ENCODE measurements at places on chromosomes 12 and 14. TPM values are rescaled to one million over a fixed set of nuclear protein-coding genes. Genes with fewer than 3 reads are reported as not detected.

DNA sequence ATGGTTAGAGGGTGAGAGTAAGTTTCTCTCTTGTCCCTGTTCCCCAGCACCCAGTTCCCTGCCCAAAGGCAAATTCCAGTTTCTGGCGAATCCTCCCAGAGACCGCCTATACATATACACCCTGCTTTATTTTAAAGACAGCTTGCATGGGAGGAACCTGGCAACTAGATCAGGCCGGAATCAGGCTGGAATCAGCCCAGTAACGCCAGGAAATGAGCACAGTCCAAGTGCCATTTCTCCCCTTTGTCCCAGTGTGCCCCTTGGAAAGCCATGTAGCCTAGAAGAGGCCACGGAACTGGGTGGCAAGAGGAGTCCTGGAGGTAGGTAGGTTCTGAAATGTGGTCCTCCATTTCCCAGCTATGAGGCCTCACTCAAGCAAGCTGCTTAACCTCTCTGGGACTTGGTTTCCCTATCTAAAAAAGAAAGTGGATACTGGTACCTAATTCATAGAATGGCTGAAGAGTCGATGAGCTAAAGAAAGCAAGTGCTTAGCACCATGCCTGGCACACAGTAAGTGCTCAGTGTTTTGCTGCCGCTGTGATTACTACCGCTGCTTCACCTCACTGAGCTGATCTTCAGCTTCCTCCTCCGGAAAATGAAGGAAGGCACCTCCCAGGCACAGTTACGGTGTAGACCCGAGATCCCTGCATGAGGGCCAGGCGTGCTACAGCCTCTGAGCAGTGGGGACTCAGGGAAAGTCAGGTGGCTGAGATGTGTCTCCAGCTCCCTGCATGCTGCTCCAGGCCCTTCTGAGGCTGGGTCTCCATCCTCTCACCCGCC is 36.4 kb downstream of the PITPNM2 start:
- DNase-seq = no peak

DNA sequence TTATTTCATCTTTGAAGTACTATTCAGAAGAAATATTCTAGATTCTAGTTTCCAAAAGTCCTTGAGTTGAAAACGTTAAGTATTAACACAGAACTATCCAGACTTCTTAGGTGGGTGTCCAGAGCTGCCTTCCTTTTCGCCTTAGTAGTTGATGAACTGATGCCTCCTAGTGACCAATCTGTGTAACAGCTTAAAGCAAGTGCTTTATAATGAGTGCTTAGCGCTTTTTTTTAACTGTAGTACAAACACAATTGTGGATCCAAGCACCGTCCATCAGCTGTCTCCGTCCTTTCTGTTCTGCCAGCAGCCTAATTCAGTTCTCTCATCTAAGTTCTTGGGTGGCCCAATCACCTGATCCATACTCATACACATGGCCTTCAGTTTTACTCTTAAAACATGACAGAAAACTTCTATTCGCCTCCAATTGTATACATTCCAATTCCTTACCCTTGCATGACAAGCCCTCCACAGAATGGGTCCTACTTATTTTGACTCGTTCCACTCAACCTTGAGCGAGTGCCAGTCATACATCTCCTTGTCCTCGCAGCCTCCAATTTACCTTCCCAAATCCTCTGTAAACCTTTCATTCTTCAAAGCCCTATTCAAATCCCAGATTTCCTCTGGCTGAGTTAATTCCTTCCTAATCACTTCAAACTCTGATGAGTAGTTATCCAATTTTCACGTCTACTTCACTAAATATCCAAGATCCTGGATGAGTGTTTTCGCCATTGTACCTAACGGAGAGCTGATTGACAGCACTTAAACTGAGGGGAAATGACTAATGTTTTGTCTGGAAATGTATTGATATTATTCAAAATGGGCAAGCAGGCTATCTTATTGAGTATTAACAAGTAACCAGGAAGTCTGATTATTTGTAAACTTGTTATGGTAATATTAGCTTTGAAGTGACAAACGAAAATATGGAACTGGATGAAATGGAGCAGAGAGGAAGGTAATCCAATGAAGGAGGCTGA is 5.8 kb upstream of the PHLDA1 start:
- DNase-seq = no peak

DNA sequence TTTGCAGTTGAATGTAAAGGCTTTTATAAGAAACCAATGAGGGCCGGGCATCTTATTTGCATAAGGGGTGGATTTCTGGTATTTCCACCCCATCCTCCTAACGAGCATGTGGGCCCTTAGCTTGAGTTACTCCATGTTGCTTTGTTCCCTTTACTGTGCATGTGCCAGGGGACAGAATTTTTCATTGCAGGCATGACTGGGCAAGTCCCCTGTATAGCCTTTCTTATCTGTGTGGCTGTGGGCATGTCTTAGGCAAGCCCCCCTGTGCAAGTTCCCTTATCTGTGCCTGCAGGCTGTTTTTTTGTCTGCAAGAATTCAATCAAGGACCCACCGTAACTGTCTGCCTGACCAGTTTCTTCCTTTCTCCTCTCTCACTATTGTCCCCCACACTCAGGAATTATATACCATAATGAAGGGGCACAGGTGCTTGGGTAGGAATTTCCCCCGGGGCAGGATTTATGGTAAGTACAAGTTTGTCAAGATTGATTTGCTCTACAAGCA is 152.2 kb upstream of the CNOT2 start:
- DNase-seq = no peak

- no peak for DNase-seq
Observed at GRCh38 chr12:64160711-64161060, 61.4 kb downstream of the KICS2 start.

- no peak for DNase-seq
Observed at GRCh38 chr14:35402323-35403113, 2.0 kb downstream of the NFKBIA start.

- no peak for DNase-seq
Observed at GRCh38 chr12:63998584-63998983, 154.1 kb downstream of the SRGAP1 start.

- no peak for DNase-seq
Observed at GRCh38 chr14:33323979-33324378, 385.3 kb downstream of the NPAS3 start.

DNA sequence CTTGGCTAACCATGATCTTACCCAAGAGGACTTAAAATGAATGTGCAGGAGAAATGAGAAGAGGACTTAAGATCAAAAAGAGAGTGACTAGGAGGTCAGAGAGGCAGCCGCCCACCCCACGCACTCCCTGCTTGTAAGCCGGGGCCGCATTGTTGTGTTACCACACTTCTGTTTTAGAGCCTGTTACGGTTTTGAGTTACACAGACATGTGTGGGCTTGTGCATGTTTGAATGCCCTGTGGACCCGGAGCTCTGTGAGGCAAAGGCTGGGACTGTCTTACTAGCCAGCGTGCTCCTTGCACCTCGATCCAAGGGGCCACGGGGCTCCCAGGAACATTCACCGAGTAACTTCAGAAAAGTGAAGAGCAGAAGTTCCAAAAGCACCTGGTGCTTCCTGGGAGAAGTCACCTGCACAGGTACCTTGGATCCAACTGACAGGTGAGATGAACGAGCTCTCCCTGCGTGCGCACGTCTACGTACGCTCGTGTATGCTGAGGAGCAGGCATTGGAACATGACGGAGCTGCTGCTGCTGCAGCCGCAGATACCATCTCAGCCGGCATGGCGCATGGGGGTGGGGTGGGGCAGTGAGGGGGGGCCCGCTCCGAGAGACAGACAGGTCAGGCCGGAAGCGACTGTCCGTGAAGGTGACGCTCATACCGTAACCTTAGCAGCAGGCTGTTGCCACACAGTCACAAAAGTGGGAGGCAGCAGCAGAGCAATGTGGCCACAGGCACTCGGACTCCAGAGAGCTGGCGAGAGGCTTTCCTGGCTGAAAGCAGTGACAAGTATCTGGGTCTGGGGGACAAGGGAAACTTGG is 23.7 kb downstream of the SFSWAP start:
- no peak for DNase-seq

DNA sequence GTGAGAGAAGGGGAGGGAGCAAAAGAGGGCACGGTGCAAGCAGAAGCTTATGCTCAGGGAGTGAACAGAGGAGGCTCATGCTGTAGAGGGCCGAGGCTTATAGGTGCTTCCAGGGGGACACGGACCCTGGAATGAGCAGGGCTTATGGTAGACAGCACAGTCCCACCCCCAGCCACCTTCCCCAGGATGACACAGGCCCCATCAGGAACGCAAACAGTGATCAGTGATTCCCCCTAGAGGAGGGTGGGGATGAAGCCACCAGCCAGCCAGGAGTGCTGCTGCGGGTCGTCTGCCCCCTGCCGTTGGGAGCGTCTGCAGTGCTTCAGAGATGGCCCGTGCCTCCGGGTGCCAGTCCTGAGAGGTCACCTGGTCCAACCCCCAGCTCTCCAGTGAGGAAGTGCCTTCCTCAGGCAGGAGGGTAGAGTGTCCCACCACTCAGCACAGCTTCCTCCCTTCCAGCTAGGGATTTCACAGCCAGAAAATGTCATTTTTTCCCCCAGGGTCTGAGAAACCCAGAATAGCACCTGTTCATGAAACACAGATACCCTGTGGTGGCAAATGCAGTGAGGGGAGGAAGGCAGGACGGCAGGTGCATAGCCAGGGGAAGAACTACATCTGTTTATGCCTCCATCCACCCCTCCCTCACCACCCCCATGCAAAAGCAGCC is 60.7 kb downstream of the SLC6A12 start:
- DNase-seq = peak; percentile 53

Gene TPH2
- not detected for total RNA-seq

Gene KRT75
- total RNA-seq = not detected

Gene WIF1
- total RNA-seq = 66.9 TPM

Gene FAM181A
- not detected for total RNA-seq
